ENCODE measurements at places on chromosomes 2 and 18. TPM values are rescaled to one million over a fixed set of nuclear protein-coding genes. Genes with fewer than 3 reads are reported as not detected.

The RIT2 gene
- not detected for total RNA-seq

The POTEC gene
- total RNA-seq, result not detected

GRCh38 chr2:48045613-48046012, 139.3 kb upstream of the FBXO11 start:
- no peak for DNase-seq

DNA sequence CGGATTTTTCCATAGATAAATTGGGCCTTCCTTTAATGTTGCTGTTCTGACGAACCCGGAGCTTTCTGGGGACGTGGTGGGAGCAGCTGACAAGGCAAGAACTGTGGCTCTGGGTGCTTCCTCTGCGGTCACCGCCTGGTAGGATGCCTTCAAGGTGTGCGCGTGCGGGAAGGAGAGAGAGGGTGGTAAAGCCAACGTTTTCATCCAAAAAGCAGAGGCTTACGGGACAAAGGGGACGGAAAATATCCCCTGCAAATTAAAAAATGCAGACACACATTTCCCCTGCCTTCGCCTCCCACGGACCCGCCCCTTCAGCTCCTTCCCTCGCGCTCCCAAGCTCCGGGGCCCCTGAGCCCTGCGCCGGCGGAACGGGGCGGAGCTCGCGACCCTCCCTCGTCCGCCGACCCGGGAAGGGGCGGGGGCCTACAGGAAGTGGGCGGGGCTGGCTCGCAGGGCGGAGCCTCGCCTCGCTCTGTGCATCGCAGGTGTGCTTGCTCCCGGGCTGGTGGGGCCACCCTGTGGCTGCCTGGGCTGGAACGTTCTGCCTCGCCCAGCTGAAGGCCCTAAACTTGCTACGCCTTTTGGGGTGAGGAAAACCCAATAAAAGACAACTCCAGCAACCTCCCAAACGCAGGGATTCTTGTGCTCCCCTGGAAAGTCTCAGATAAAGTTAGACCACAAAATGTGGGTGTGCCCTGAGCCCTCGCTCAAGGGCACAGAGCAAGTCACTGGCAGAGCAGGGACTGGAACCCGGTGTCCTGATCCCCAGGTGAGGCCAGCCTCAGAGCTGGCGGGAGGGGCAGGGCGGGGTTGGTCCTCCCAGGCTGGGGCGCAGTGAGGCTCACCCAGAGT, 25.4 kb upstream of the SLC66A3 start:
- DNase-seq, result peak; percentile 67

DNA sequence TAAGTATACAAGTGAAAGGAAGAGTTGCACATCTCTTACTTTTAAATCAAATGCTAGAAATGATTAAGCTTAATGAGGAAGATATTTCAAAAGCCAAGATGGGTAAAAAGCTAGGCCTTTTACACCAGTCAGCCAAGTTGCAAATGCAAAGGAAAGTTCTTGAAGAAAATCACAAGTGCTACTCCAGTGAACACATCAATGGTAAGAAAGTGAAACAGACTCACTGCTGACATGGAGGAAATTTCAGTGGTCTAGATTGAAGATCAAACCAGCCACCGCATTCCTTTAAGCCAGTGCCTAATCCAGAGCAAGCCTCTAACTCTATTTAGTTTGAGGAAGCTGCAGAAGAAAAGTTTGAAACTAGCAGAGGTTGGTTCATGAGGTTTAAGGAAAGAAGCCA, 79.1 kb downstream of the RBBP8 start:
- DNase-seq, result no peak

DNA sequence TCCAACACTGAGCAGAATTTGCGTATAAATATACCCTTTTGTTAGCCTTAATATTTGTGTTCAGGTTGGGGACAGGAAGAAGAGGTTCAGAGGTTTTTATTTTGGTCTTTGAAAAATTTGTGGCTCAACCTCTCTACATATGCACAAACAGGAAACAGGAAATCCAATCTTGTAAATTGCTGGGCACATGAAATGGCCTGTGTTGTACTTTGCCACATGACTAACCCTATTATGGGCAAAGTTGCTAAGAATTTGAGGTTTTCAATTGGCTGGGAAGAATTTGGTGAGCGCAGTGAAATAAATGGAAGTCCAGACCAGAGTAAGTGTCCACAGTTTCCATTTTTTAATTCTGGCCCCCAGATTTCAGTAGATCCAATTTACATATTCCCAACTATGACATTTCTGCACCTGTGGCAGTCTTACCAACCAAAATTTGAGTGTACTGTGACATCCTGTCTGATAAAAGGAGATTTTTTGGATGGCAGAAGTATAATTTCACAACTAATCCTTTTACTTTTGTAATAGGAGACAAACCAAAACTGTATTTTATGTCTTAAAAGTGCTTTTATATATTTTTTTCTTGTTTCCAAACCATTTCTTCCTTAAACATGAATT, 63.6 kb downstream of the COX7A2L start:
- DNase-seq, result no peak

The DSG4 gene
- not detected for total RNA-seq
